ENCODE measurements at places on chromosomes 16 and 17. TPM values are rescaled to one million over a fixed set of nuclear protein-coding genes. Genes with fewer than 3 reads are reported as not detected.

SEPTIN1 gene
- total RNA-seq = 0.12 TPM

C16orf92 gene
- total RNA-seq = not detected

DNAH3 gene
- total RNA-seq = not detected

SHPK gene
- total RNA-seq = 20.7 TPM

TNFRSF17 gene
- not detected for total RNA-seq

NUPR1 gene
- total RNA-seq = 188 TPM

C17orf78 gene
- total RNA-seq = not detected

PPM1E gene
- 0.61 TPM for total RNA-seq

ABCC11 gene
- 2.1 TPM for total RNA-seq

TGFB1I1 gene
- 7.9 TPM for total RNA-seq

FBXL20 gene
- total RNA-seq = 9.8 TPM

FOXJ1 gene
- 0.12 TPM for total RNA-seq

SNX11 gene
- 7.2 TPM for total RNA-seq

FBXW10 gene
- total RNA-seq = 0.12 TPM

CCL3 gene
- 0.43 TPM for total RNA-seq

TSPAN10 gene
- 0.61 TPM for total RNA-seq

KRT25 gene
- total RNA-seq = not detected

TERB1 gene
- total RNA-seq = not detected

ABAT gene
- 295 TPM for total RNA-seq

TOB1 gene
- 120 TPM for total RNA-seq

SLX1A gene
- 58.4 TPM for total RNA-seq

PRSS22 gene
- 1.1 TPM for total RNA-seq

PLXDC1 gene
- 0.40 TPM for total RNA-seq

PRSS53 gene
- total RNA-seq = 4.0 TPM

CD300C gene
- 2.7 TPM for total RNA-seq
